ENCODE measurements at places on chromosomes 6 and 20.

GRCh38 chr6:170043150-170043819 lies 247.6 kb downstream of the DLL1 start:
- no peak for DNase-seq

- peak; percentile 35 for DNase-seq
Measured at GRCh38 chr20:38338849-38339520, 7.3 kb upstream of the LBP start.

GRCh38 chr6:28985462-28986164 lies 19.5 kb downstream of the ZNF311 start:
- peak; percentile 99 for DNase-seq

DNA sequence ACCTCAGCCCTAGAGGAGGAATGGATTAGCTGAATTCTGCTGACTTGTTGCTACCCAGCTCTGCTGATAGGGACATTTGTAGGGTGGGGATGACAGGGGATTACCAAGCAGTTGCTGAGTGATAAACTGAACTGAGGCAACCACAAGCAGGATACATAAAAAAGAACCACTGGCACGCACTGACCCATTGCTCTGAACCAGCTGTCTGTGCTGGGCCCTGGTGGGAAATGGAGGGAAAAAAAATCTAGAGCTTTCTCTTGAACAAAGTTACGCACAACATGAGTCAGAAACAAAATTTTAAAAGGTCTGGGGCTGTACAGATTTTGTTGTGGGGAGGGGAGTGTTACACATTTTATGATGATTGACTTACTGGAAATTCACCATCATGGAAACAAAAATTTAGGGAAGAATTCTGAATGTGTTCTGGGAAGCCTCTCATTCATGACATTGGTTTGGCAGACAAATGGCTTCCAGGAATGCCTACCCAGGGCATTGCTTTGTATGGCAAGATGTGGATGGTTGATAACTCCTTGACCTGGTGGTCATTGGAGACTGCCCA lies 37.7 kb downstream of the FOXO3 start:
- DNase-seq = peak; percentile 88

- DNase-seq = peak; percentile 50
Measured at GRCh38 chr20:37311710-37312355, 22.4 kb downstream of the MANBAL start.

DNA sequence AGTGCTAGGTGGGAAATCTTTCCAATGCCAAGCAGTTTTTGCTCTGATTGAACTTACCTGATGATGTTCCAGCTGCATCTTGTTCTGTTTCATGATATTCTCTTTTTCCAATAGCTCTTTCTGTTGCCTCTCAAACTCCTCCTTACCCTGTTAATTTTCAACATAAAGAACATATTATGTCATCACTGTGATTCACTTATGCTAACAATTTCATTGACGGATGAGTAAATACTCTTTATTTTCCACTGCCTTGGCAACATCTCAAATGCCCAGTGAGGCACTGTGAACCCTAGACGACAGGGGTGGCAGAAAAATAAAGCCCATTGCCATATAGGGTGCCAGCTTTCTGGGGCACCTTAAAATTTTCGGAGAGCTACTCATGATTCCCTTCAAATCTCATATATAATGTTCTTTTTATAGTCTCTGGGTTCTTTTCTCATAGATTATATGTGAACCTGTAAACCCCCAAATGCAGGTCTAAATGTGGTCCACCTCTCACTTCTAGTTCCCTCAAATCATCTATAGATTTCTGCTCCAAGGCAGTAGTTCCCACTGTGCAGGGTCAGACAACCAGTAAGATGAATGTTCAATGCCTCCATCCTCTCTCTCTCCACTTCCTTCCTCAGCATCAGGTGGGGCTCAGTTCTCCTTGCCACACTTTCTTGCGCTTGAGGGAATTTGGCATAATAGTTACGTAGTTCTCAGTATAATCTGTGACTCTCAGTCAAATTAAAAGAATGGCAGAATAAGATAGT lies 44.1 kb downstream of the NEDD9 start:
- DNase-seq = peak; percentile 34

- peak; percentile 72 for DNase-seq
Measured at GRCh38 chr6:21386744-21387143, 206.8 kb upstream of the SOX4 start.

DNA sequence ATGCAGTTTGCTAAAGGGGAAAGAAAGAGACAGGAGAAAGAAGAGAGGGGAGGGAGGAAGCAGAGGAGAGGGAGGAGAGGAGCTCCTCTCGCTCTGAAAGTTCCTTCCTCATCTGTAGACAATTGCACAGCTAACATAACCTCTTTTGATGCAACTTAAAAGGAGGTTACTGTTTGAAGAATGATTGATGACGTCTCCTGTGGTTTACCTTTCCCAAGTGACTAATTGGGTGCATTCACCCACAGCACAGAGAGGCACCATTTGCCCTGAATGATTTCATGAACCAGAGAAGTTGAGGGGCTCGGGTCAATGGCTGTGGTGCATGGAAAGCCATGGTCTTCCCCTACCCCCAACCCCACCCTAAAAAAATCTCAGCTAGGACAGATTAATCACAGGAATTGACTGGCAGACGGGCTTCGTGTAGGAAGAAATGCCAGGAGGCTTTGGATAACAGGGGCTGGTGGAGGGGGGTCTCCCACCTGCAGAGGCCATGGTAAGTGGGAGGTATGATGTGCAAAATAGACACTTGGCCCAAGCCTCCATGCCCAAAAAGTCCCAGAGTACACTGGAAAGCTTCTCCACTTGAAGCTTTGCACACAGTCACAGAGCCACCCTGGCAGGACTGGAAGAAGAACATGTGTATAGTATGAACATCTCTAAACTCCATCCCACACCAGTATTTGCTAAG lies 213.7 kb downstream of the ANKRD60 start:
- no peak for DNase-seq

- no peak for DNase-seq
Measured at GRCh38 chr6:36608788-36609563, 14.8 kb downstream of the SRSF3 start.

DNA sequence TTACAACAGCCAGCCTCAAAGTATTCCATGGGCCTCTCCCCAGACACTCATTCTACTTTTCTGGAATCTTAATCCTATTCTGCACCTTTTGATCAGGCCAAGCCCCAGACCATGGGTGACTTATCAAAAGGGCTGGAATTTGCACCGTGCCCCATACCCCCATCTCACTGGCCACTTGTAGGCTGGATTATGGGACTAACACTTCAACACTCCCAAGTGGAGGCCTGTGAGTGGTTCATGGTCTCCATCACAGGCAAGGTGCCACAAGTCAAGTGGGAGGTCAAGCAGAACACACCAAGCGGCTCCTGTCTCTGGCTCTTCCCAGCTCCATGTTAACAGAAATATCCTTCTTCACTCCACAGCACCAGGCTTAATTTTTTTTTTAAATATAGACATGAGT lies 212.3 kb upstream of the HEY2 start:
- DNase-seq = no peak

DNA sequence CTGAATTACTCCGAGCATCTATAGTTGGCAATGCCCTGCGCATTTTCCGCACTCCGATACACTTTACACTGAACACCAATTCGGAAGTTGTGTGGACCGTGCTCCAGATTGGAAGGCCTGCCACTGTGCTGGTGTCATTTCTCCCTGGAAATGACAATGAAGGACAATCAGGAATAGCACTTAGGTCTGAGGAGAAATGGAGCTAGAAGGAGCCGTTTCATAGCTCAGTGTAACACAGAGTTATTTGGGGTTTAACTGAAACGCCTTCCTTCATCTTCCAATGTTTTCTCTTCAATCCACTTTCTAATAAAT lies 501 bp upstream of the PLA2G7 start:
- no peak for DNase-seq

GRCh38 chr20:33893314-33893713 lies 82.2 kb downstream of the CHMP4B start:
- DNase-seq = peak; percentile 71

- no peak for DNase-seq
Measured at GRCh38 chr6:168417679-168418557, 23.1 kb upstream of the SMOC2 start.

DNA sequence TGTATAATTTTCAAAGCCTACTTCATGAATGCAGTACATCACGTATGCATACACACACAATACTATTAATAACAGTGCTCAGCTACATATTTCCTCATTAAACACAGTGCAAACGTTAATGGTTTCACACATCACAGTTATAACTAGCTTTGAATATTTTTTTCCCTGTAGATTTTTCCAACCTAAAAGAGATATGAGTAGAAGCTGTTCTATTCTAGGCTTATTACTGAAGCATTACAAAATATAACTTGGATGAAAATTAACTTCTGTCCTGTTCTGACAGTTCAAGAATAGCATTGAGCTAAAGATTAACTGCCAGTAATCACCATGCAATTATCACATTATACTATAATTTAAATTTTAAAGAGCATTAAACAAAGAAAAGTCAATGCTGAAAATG lies 6.2 kb downstream of the LMBRD1 start:
- no peak for DNase-seq

GRCh38 chr6:40809627-40810026 lies 222.5 kb upstream of the LRFN2 start:
- no peak for DNase-seq

DNA sequence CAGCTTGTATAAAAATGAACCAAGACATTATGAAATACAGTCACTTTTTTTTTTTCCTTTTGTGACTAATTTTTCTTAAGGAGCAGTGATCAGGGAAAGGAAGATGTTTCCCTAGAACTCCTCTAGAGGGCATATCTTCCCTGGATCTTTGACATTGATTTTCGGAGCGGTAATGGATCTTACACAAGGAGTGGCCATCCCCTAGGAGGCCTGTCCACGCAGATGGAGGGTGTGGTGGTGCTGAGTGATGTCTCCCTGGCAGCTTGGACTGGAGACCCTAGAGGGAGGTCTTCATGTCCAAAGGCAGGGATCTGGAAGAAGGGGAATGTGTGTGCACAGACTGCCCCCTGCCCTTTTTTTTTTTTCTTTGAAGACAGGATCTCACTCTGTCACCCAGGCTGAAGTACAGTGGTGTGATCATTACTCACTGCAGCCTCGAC lies 7.0 kb upstream of the KIFC1 start:
- DNase-seq = peak; percentile 84

DNA sequence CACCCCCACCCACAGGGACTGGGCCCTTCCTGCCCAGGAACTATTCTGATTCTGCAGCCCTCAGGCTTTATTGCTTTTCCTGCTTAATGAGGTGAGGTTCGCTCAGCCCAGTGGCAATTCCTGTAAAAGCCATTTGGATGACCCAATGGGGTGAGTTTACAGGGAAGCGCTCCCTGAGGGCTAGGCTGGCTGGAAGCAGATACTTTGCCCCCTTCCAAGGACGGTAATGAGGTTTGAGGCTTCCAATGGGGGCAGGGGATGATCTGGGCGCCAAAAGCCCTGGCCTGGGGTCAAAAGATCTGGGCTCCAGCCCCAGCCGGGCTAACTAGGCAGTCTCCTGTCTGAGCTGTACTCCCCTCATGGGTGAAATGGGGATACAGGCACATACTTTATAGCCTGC lies 41.8 kb downstream of the RIPOR3 start:
- no peak for DNase-seq

DNA sequence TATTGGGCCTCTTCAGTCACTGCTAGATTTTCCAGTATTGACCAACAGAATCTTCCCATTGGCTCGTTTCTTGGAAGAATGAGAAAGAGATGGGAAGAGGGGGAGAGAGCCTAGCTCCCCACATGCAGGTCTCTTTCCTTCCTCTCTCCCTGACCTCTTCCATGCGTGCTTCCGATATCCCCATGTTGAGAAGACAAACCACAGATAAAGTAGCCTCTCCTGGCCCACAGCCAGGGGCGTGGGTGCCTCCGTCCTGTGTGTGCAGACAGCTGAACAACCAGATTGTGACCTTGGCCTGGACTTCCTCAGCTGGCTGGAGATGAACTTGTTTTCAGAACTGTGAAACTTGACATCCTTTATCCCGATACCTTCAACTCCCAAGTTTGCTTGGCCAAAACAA lies 71.0 kb downstream of the EDN3 start:
- no peak for DNase-seq

- DNase-seq = peak; percentile 74
Measured at GRCh38 chr6:55953335-55953734, 77.9 kb upstream of the BMP5 start.

GRCh38 chr6:54646951-54647664 lies 199.5 kb upstream of the FAM83B start:
- no peak for DNase-seq

GRCh38 chr20:18187020-18187419 lies 49.4 kb downstream of the KAT14 start:
- DNase-seq = no peak

- no peak for DNase-seq
Measured at GRCh38 chr6:119171864-119172588, 93.6 kb upstream of the FAM184A start.

- DNase-seq = peak; percentile 1
Measured at GRCh38 chr20:16061351-16061750, 511.9 kb downstream of the KIF16B start.

GRCh38 chr20:1108437-1108920 lies 9.9 kb upstream of the PSMF1 start:
- peak; percentile 14 for DNase-seq

- no peak for DNase-seq
Measured at GRCh38 chr6:65524232-65524631, 182.8 kb downstream of the EYS start.

DNA sequence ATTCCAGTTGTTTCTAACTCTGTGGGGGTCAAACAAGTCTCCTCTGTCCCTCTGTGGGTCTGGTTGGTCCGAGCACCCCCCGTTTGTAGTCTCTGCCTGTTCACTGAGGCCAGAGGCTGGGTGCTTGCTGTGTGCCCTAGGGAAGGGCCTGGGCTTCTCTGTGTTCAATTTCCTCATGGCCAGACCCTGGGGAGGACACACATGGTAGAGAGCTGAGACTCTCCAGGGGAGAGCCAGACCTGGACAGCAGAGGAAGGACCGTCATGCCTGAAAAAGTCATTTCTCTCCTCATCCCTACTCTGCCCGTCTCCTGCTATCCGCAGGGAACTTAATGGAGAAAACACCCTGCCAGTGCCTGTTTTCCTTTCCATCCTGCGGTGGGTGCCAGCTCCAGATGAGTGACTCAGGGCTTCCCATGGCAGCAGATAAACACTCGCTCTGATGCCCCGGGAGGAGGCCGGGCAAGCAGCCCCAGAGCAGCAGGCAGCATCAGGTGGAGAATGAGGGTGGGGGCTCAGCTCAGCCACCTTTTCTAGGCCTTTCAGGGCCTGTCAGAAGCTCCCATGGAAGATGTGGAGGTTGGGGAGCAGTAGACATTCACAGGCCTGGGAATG lies 51.9 kb downstream of the SNAI1 start:
- peak; percentile 74 for DNase-seq

DNA sequence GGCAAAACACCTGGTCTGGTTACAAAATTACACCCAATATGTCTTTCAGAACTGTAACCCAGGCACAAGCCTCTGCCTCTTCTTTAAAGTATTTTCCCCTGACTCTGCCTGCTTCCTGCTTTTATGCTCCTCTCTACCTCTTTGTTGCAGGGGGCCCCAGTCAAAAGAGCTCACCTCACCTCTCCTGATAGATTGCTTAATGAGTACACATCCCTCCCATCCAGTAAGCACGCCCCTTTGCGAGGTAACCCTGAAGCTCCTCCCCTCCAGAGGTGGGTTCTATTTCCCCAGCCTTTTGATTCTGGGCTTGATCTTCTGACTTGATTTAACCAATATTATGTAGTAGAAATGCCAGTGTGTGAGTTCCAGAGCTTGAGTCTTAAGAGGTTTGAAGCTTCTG lies 56.6 kb upstream of the EYA2 start:
- DNase-seq = no peak

- DNase-seq = no peak
Measured at GRCh38 chr6:66568271-66568670, 861.2 kb upstream of the EYS start.

Data from amniotic epithelial cell (primary cell).